Muscle of leg (tissue), 16 donors: ENCODE measurements at places on chromosomes 3 and 15. TPM values are rescaled to one million over a fixed set of nuclear protein-coding genes. Genes with fewer than 3 reads are reported as not detected.

- H3K27me3 ChIP-seq = no peaks in the 10 kb centered on the region
- no peak for DNase-seq
- H3K27ac ChIP-seq = no peak overlapping the region
- no peaks in the 10 kb centered on the region for H3K36me3 ChIP-seq
- peaks cover 25% of the 10 kb centered on the region for H3K4me1 ChIP-seq
Measured at GRCh38 chr3:157127831-157128767, 31.8 kb downstream of the CCNL1 start.

DNA sequence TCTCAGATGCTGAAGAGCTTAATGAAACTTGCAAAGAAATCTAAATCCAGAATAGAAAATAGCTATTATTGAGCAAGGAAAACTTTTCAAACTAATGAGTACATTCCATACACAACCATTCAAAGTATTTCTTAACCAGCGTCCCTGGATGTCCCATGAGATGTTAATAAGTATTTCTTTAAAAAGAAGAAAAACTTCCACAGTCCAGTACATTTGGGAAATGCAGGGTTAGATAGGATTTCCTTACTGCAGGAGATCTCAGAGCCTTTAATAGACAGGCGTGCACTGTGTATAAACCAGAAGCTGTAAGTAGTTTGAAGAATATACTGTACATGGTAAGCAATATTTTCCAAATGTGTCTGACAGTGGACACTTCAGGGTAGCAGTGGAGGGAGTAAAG is 29.6 kb upstream of the BHLHE40 start:
- no peak overlapping the region for H3K4me3 ChIP-seq
- H3K36me3 ChIP-seq = no peaks in the 10 kb centered on the region
- H3K27ac ChIP-seq = no peak overlapping the region

- no peaks in the 10 kb centered on the region for H3K36me3 ChIP-seq
- no peak overlapping the region for H3K4me3 ChIP-seq
- H3K27me3 ChIP-seq = no peaks in the 10 kb centered on the region
- no peak for DNase-seq
Measured at GRCh38 chr3:34145796-34146195, 347.4 kb downstream of the PDCD6IP start.

- no peak for DNase-seq
- no peaks in the 10 kb centered on the region for H3K4me1 ChIP-seq
- no peaks in the 10 kb centered on the region for H3K27me3 ChIP-seq
- no peaks in the 10 kb centered on the region for H3K36me3 ChIP-seq
Measured at GRCh38 chr15:91915576-91915975, 62.1 kb downstream of the SLCO3A1 start.

- H3K27ac ChIP-seq = peak within 1 kb of the TSS; percentile 89
- DNase-seq = peak; percentile 91
- H3K36me3 ChIP-seq = no peaks in the 10 kb centered on the region
- H3K4me1 ChIP-seq = peaks cover 8% of the 10 kb centered on the region
Measured at GRCh38 chr15:45522328-45523165, at the start of gene SLC30A4. Gene SLC30A4 (minus strand): TSS chr15:45522755. CDS start chr15:45522354, 401 bp downstream.

GRCh38 chr3:100562224-100562857 is 47.1 kb upstream of the ADGRG7 start:
- no peak overlapping the region for H3K4me3 ChIP-seq
- DNase-seq = no peak
- H3K4me1 ChIP-seq = no peaks in the 10 kb centered on the region
- H3K27me3 ChIP-seq = no peaks in the 10 kb centered on the region
- no peak overlapping the region for H3K27ac ChIP-seq

DNA sequence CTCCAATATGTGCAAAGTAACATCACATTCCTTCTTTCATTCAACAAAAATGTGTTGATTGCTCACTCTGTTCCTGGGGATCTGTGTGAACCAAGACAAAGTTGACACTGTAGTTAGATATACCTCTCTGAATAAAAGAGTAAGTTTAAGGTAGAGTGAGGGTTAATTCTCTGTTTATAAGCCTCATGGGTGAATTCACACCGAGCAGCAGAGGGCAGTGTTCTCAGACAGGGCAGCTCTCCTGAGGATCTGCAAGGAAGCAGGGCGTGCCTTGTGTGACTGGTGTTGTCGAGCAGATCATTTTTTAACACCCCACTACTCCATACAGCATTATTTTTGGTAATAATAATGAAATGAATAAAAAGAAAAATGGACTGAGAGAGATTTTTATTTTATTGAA is 34.4 kb downstream of the PAQR9 start:
- no peak overlapping the region for H3K27ac ChIP-seq
- no peaks in the 10 kb centered on the region for H3K36me3 ChIP-seq
- no peak overlapping the region for H3K4me3 ChIP-seq
- H3K4me1 ChIP-seq = no peaks in the 10 kb centered on the region

DNA sequence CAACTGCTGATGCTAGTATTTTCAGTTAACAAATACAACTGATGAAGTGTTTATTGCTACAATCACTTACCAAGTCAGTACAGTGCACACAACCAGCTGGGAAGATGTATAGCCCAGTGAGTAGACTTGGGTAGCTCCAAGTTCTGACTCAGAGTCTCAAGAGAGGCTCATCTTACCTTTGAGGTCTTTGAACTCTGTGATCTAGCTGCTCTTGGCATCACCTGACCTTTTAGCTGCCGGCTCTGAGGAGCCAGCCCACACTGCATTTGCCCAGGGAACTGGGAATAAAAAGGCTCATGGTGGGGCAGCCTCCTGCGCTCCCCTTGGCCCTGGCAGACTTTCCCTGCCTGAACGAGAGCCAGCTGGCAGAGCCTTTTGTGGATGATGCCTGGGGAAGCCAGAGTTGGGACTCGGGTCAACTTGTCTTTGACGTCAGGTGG is 82.6 kb downstream of the CEMIP start:
- no peak overlapping the region for H3K4me3 ChIP-seq
- H3K27me3 ChIP-seq = no peaks in the 10 kb centered on the region
- peak; percentile 93 for DNase-seq
- no peak overlapping the region for H3K27ac ChIP-seq
- H3K36me3 ChIP-seq = no peaks in the 10 kb centered on the region
- peaks cover 40% of the 10 kb centered on the region for H3K4me1 ChIP-seq

LRRC31 gene
- not detected for total RNA-seq

- H3K27me3 ChIP-seq = no peaks in the 10 kb centered on the region
- H3K36me3 ChIP-seq = no peaks in the 10 kb centered on the region
- DNase-seq = no peak
- no peak overlapping the region for H3K27ac ChIP-seq
- H3K4me1 ChIP-seq = no peaks in the 10 kb centered on the region
Measured at GRCh38 chr15:50117431-50118027, 1.5 kb downstream of the ATP8B4 start.

DNA sequence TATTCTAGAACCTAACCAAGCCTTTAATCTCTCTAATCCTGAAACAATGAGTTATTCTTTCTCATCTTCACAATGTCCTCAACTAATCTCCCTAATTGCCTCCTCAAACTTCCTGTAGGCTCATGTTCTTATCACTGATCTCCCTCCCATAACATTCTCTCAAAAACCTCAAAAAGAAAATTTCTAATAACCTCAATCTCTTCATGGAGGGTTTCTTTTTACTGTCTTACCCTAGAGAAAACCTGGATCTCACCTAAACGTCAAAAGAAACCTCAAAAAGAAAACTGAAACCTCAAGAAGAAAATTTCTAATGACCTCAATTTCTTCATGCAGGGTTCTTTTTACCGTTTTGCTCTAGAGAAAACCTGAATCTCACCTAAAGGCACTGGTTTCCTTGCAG is 150.2 kb downstream of the GSK3B start:
- no peak for DNase-seq
- no peaks in the 10 kb centered on the region for H3K27me3 ChIP-seq
- no peaks in the 10 kb centered on the region for H3K36me3 ChIP-seq
- no peak overlapping the region for H3K4me3 ChIP-seq

GRCh38 chr3:56988458-56989168 is 71.9 kb upstream of the SPATA12 start:
- H3K27ac ChIP-seq = peak overlapping the region; percentile 20
- DNase-seq = peak; percentile 94

DNA sequence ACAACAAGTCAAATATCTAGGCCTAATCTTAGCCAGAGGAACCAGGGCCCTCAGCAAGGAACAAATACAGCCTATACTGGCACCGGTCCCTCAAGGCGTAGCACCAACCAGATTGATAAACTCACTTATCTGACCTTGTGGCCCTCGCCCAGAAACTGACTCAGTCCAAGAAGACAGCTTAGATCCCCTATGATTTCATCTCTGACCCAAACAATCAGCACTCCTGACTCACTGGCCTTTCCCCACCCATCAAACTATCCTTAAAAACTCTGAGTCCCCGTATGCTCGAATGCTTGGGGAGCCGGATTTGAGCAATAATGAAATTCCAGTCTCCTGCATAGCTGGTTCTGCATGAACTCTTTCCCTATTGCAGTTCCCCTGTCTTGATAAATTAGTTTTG is 1.6 kb upstream of the SORD start:
- H3K4me1 ChIP-seq = peaks cover 14% of the 10 kb centered on the region
- no peaks in the 10 kb centered on the region for H3K36me3 ChIP-seq
- no peak overlapping the region for H3K4me3 ChIP-seq
- H3K27me3 ChIP-seq = no peaks in the 10 kb centered on the region

- peaks cover 70% of the 10 kb centered on the region for H3K36me3 ChIP-seq
- no peak overlapping the region for H3K4me3 ChIP-seq
- DNase-seq = no peak
- no peak overlapping the region for H3K27ac ChIP-seq
Measured at GRCh38 chr3:40534283-40534682, 9.5 kb downstream of the ZNF621 start.

- H3K4me1 ChIP-seq = peaks cover 20% of the 10 kb centered on the region
- no peak overlapping the region for H3K27ac ChIP-seq
- no peak for DNase-seq
- no peaks in the 10 kb centered on the region for H3K36me3 ChIP-seq
- peaks cover 83% of the 10 kb centered on the region for H3K27me3 ChIP-seq
Measured at GRCh38 chr15:41507820-41508290, 5.8 kb downstream of the LTK start.

DNA sequence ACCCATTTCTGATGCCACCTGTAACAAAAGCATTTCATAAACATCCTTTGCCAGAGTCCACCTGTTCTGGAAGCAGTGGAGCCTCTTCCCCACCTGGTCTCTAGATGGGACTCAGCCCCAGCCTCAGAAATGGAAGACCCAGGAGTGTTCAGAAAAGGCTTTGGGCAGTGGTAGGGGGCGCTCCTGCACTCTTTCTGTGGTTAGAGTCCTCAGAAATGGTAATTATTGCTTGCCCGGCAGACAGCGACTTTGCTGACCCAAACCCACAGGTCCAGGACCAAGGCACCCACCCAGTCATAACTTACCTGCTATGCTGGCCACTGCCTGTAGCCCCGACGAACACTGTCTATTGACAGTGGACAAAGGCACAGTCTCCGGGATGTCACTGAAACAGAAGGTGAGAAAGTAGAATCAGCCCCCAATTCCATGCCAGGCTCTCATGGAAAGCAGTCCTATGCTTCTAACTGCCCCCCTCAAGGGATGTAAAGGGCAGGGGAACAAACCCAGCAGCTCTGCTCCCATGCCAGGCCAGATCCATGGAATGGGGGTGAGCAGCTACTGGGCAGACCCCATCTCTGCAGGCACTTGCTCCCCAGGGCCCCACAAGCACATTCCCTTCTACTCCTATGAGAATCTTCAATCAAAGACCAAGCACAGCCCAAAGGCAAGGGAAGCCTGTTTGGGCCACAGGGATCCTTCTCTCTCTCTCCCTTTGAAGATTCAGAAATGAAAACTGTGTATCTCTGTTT is 5.1 kb downstream of the ACAA1 start:
- no peak overlapping the region for H3K27ac ChIP-seq
- no peaks in the 10 kb centered on the region for H3K27me3 ChIP-seq
- H3K36me3 ChIP-seq = peaks cover 77% of the 10 kb centered on the region
- no peak for DNase-seq

DNA sequence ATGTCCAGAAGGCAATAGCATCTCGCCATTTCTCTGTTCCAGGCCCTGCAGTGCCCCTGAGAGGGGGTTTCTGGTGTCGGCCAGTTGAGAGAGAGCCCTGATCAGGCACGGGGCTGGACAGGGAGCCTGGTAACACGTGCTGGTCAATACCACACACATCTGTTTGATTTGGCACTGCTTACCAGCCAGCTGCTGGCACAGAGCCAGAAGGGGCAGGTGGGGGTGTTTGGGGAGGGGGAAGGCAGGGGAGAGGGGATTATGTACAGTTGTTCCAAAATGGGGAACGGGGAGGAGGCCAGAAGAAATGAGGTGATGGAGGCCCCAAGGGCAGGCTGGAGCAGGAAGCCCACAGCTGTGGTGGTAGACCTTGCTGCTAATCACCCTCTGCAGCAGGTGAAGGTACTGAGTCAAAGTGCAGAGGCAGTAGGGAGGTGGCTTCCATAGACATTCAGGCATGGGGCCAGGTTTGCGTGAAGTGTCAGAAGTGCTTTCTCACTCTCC is 153.5 kb upstream of the LPP start:
- no peak overlapping the region for H3K4me3 ChIP-seq
- no peaks in the 10 kb centered on the region for H3K36me3 ChIP-seq
- H3K4me1 ChIP-seq = peaks cover 17% of the 10 kb centered on the region

DNA sequence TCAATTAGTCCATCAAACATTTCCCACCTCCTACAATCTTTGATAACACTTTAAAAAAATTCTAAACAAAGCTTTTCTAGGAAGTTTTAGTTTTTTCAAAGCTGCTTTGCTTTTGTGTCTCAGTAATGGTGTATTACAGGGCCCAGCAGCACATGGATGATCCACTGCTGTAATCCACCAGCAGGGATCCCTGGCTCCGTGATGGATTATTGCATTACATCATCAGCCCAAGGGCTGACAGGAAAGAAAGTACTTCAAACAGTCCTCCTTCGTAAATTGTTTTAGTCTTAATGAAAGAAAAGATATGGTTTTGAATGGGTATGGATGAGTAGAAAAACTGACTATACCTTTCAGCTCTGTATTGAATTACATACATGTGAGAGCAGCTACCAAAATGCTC is 688.9 kb upstream of the NAALADL2 start:
- no peak for DNase-seq
- no peak overlapping the region for H3K27ac ChIP-seq
- no peaks in the 10 kb centered on the region for H3K27me3 ChIP-seq

- peaks cover 7% of the 10 kb centered on the region for H3K4me1 ChIP-seq
- DNase-seq = no peak
- no peak overlapping the region for H3K4me3 ChIP-seq
Measured at GRCh38 chr3:100183608-100184125, 69.4 kb upstream of the FILIP1L start.

- H3K4me1 ChIP-seq = no peaks in the 10 kb centered on the region
- H3K36me3 ChIP-seq = peaks cover 28% of the 10 kb centered on the region
- no peak overlapping the region for H3K27ac ChIP-seq
- no peak for DNase-seq
- no peak overlapping the region for H3K4me3 ChIP-seq
- H3K27me3 ChIP-seq = no peaks in the 10 kb centered on the region
Measured at GRCh38 chr3:98811048-98811447, 47.9 kb downstream of the ST3GAL6 start.

DNA sequence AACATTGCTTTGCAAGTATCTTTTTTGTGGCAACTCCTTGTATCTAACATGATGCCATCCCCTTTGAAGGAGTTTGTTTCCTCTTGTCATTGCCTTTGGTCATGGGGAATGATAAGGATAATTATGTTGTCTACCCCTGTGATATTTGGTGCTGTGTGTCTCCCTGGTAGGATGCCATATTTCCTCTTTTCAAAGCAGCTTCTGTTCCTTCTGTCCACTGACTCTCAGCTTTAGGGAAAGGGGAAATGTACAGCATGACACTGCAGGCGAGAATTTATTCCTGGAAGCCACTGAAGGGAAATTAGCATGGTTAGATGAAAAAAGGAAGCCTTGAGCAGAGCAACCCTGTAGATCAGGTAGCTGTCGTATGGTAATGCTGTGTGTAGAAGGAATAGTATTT is 576.7 kb downstream of the CADM2 start:
- H3K27me3 ChIP-seq = no peaks in the 10 kb centered on the region
- H3K27ac ChIP-seq = no peak overlapping the region
- H3K36me3 ChIP-seq = no peaks in the 10 kb centered on the region
- no peak overlapping the region for H3K4me3 ChIP-seq

GRCh38 chr3:18079739-18080138 is 337.3 kb upstream of the TBC1D5 start:
- H3K4me1 ChIP-seq = no peaks in the 10 kb centered on the region
- DNase-seq = no peak
- no peak overlapping the region for H3K4me3 ChIP-seq
- no peaks in the 10 kb centered on the region for H3K36me3 ChIP-seq
